ENCODE measurements at places on chromosomes 13 and 19.

DNA sequence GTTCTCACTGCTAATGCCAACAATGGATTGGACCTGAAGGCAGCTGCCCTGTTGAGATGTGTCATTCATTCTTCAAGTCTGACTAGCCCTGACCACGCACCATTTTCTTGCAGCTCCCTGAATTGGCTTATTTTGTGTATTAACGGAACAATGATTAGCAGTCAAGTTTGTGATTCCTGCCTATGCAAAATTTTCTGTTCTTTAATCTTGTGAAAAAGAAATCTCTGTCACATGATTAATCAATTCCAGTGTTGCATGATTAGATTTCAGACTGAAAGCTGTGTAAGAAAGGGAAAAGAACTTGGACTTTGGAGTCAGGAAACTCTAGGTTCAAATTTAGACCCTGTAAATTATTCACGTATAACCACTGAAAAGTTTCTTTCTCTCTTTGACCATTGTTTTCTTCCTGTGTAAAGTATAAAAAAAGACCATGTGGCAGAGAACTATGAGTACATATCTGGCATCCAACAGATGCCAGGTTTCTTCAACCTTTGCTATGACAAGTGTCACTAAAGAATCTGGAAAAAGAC is 64.5 kb upstream of the SLC10A2 start:
- no peak for DNase-seq

GRCh38 chr19:898663-899062 is 5.4 kb downstream of the RNU6-9 start:
- DNase-seq = no peak

DNA sequence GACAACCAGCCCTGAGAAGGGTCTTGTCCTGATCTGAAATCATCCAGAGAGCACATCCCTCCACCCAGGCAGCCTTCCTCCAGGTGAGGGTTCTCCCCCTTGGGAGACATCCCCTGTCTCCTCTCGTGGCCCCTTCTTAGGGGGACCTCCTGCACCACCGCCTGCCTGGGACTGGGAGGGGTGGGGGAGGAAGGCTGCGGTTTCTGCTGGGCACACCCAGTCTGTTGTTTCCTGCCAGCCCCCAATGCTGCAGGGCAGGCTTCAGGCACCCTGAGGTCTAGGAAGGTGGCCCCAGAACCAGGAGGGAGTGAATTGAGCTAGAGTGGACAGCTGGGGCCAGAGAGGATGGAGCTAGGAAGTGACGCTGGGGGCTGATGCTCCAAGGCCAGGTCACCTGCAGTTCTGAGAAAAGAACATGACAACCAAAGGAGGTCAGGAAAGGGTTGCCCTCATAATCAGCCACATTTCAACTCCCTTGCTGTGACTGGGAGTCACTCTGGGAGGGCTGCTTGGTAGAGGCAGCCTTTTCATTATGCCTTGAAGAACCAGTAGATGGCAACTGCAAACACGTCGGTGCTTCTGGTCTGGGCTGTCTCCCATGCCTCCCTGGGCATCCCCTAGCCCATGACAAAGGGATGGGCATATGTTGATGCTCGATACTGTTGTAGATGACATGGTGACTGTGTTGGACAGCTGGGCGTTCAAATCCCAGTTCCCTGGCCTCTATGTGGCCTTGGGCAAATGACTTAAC is 1.4 kb downstream of the ARHGEF18 start:
- DNase-seq = no peak

DNA sequence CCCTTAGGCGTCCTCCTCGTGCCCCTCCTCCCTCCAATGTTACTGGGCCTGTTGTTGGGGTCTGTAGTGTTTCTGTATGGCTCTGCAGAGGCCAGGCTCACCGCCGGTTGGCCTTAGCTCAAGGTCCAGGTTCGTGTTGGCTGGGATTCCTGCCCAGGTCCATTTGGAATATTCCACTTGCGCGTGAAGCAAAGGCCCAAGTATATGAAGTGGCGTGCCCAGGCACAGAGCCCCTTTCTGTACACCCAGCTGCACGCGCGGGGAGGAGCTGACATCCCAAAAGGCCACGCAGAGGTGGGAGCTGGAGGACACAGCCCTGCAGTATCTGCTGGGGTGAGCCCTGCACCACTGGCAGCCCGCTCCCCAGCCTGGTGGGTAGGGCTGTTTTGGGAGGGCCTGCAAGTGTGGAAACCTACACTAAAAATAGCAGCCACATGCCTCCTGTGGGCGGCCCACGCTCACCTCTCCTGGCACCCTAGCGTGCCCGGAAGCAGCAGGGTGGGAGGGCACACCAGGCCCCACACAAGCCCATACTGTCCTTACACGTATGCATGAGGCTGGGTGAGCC is 30.2 kb downstream of the CRTC1 start:
- DNase-seq = no peak

GRCh38 chr13:24652359-24652758 is 27.8 kb upstream of the ATP12A start:
- DNase-seq = no peak

DNA sequence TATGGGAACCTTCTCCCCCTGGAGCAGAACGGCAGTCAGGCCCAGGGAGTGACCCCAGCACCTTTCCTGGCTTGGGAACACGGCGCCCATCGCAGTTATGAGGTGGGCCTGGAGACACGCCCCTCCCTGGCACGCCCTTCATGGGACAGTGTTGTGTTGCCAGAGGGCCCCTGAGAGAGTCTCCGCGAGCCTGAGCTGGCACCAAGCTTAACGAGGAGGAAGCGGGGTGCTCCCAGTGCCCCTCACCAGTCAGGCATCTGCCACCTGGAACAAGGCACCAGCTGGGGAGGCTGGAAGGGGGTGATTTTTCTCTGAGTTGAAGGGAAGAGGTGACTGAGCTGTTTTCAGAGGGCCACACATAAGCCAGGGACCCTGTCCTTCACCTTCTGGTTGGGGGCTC is 180.6 kb downstream of the KDM4B start:
- DNase-seq = no peak

GRCh38 chr19:45087531-45087930 is 5.4 kb upstream of the PPP1R37 start:
- no peak for DNase-seq

DNA sequence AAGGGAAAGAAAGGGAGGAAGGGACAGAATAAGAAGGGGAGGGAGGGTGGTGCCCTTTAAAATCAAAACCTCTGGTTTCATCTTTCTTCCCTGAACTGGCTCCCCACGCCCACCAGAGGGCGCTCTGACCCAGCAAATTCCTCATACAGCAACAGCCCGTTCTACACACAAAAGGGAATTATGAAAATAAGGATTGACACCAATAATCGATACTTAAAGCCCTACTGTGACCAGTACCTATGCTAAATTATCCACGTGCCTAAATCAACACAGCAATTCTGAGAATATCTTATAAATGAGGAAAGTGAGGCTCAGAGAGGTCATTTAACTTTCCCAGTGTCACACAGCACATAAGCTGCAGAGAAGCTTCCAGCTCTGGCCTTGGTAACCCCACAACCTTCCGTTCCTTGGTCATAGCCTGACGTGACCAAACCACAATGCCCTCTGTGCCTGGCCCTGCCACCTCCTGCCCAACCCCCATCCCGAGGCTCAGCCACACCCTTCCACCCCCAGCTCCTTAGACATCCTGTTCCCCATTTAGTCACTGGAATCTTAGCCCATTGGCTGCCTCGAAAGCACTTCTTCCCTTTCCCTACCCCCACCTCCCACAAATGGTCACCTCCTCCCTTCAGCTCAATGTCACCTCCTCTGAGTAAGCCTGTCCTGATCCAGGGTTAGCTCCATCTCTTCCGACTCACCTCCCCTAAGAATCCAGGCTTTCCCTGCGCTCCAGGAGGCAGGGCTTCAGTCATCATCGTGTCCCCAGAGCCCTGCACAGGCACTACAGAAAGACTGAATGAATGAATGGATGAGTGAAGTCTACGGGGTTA is 34.2 kb upstream of the PNMA8B start:
- peak; percentile 63 for DNase-seq

GRCh38 chr19:3080286-3080685 is 13.9 kb upstream of the GNA11 start:
- DNase-seq = no peak

DNA sequence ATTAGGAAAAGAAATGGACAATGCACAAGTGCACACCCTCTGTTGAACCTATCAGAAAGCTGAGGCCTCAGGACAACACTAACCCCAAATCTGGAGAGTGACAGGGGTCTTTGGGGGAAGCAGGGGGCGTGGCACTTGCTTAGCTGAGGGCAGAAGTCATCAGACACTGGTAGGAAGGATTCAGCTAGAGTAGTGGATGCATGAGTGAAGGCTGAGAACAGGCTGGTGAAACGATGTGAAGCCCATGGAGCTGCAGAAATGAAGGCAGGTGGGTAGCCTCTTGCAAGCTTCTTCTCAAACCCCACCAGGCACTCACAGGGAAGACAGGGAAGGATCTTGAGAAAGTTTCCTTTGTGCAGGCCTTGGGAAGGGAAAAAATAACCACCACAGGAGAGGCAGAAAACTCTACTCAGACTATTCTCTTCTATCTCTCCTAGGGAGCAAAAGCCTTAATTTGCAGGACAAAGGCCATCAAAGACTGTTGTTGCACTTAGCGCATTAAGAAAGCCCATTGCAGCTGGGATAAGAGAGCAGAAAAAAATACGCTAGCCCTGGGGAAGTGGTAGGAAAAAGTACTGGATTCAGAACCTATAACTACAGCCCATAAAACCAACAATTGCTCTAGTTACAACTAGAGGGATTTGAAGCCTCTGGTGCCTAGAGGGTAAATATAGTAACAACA is 193.3 kb upstream of the ZNF536 start:
- no peak for DNase-seq

DNA sequence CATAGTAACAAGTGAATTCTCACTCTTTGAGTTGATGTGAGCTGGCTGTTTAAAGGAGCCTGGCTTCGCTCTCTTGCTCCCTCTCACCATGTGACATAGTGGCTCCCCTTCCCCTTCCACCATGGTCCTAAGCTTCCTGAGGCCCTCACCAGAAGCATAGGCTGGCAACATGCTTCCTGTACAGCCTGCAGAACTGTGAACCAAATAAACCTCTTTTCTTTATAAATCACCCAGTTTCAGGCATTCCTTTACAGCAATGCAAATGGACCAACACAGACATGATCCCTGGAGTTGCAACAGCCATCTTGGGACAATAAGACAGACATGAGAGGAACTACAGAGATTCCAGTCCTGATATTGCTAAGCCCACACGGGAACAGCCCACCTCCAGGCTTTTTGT is 12.6 kb downstream of the TEAD2 start:
- DNase-seq = no peak

GRCh38 chr13:51451134-51451466 is 1.7 kb downstream of the INTS6 start:
- no peak for DNase-seq

DNA sequence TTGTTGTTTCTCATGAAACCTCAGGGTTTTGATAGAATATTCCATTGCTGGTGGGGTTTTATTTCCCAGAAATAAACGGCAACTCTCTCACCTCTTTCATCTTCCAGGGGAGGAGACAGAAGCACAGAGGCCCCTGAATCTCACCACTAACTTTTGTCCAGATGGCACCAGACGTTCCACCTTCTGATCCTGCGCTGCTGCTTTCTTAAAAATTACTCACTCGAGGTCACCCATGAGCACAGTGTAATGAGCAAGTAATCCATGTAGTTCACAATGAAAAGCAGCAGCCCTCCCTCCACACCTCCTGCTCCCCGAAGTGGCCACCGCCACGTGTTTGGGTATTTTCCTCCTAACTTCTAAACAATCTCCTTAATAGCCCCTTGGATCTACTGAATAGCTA is 51.3 kb downstream of the TEX29 start:
- DNase-seq = no peak

- no peak for DNase-seq
Measured at GRCh38 chr13:109198585-109198984, 569.2 kb downstream of the MYO16 start.

DNA sequence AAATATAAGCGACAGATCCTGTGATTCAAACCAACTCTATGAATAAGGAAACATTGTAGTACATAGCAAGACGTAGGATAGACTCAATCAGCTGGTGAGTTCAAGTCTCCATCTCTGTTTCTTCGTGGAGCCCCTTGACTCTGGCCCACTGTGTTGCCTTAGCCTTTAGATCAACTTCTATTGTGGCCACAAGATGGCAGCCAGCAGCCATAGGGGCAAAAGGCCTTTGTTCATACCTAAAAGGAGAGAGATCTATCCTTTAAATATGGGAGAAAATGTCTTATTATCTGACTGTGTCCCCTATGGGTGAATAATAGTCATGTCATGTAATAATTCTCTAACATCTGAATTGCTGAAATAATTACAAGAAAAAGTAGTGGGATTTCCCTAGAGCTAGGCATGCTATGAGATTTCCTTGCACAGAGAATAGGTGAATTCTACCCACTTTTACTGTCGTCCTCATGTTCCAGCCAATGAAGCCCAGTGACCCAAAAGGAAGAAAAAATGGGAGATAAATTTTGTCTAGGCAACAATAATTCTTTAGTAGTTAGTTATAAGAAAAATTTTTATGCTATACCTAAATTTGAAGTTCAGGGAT is 129.4 kb downstream of the PCDH20 start:
- no peak for DNase-seq

- DNase-seq = no peak
Measured at GRCh38 chr13:74755065-74755464, 620.9 kb upstream of the KLF12 start.

DNA sequence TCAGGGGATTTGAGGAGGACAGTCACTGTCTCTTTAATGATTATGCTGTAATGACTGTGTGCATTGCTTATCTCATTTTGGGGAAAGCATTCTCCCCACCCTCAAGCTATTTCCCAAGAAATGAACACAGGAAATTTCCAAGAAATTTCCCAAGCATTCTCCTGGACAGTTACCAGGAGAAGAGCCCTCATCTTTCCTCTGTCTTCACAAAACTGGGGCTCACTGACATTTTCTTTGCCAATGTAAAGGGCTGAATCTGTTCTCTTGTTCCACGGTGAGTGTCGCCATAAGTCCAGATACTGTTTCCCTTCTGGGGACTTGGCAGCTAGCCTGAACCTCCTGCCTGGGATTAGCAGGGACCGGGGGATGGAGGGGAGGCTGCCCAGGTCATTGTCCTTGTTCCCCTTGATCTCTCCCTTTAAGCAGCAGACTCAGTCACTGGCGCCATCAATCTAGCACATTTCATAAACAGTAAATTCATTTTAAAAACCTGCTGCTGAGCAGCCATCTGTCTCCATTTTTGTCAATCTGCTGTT is 172.8 kb downstream of the DNAJC15 start:
- no peak for DNase-seq

DNA sequence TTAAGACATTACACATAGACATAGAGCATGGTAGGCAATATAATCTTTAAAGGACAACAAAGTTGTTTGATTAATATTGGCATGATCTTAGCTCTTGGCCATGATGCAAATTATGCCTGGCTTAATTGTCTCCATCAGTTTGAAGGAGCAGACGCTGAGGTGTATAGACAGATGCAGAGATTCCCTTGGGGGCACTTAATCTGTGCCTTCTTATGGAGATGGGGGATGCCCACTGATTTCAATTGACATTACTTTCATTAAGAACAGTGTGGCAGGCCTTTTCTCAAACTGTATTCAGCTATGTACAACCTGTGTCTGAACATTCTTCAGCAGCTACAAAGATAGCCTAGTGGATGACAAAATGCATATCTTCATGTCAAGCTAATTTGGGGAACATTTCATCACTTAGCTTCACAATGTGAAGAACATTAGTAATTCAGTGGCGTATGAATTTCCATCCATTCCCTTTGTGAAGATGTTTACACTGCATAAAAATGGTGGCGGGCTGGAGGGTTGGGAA is 85.3 kb upstream of the MYCBP2 start:
- DNase-seq = no peak

- DNase-seq = no peak
Measured at GRCh38 chr13:29165840-29166239, 345.7 kb downstream of the MTUS2 start.

- no peak for DNase-seq
Measured at GRCh38 chr19:57338877-57339276, 12.2 kb upstream of the ZNF304 start.

GRCh38 chr19:31380854-31381253 is 31.6 kb upstream of the TSHZ3 start:
- DNase-seq = no peak

Measured in stimulated activated CD4-positive, alpha-beta T cell treated with anti-CD3 and anti-CD28 coated beads, Interleukin-4, amount 100 ng/mL, for 48 hours (primary cell).